Psoas muscle (tissue), 8 donors: ENCODE measurements at places on chromosomes 12 and 14. TPM values are rescaled to one million over a fixed set of nuclear protein-coding genes. Genes with fewer than 3 reads are reported as not detected.

The PTGER2 gene
- 0.26 TPM for total RNA-seq

The PLEKHG7 gene
- not detected for total RNA-seq

The PHETA1 gene
- total RNA-seq = 7.0 TPM

The FOXN4 gene
- total RNA-seq = not detected

The CLEC4D gene
- total RNA-seq = not detected

DNA sequence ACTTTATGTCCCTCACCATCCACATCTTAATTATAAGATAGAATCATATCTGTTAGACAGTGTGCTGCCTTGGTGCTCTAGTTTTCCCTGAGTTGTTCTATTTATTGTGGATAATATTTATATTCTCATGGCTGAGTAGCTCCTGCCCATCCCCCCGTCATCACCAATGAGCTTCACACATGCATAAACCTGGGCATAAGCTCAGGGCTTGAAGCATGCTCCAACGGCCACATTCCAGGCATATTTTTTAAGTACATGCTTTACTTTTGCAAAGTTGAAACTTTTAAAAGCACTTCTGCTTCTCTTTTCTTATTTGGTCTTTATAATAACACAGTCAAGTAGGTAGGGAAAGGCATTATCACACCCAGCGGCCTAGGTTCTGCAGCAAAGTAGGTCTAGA is 3.4 kb upstream of the FBXO34 start:
- no peak for DNase-seq

- no peak for DNase-seq
Measured at GRCh38 chr14:90625445-90625844, 190.8 kb downstream of the TTC7B start.

GRCh38 chr12:88638966-88639760 is 58.9 kb upstream of the KITLG start:
- DNase-seq = no peak

DNA sequence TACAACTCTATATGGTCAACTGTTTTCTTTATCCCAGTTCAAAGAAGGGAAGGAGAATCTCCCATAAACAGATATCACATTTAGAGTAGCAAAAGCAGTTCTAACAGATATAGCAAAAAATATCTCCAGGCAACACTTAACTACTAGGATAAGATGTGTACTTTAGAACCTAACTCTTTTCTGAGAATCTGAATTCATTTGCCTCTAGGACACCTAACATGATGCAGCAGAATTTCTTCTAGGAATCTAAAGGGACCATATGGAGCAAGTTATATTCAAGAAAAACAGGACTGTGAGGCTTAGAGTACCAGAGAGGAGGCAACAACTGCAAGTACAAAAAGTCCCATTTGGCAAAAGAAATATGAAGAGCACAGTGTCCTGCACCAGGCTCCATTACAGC is 24.4 kb upstream of the CAPRIN2 start:
- DNase-seq = no peak

DNA sequence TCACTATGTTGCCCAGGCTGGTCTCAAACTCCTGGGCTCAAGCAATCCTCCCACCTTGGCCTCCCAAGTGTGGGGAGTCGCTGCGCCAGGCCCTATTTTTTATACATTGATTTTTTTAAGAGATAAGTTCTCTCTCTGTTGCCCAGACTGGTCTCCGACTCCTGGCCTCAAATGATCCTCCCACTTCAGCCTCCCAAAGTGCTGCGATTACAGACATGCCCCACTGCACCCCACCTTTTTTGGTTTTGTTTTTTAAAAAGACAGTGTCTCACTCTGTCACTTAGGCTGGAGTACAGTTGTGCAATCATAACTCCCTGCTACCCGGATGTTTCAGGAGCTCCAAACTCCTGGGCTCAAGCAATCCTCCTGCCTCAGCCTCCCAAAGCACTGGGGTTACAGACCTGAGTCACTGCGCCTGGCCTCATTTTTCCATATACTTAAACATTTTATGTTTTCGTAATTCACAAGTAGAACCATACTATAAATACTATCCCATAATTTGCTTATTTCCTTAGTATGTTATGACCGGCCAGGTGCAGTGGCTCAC is 16.8 kb downstream of the HECTD1 start:
- no peak for DNase-seq

- DNase-seq = no peak
Measured at GRCh38 chr12:32440120-32440865, 40.9 kb downstream of the FGD4 start.

GRCh38 chr14:30272848-30273832 is 285.8 kb upstream of the G2E3 start:
- DNase-seq = no peak

GRCh38 chr14:69247676-69248440 is 12.1 kb upstream of the GALNT16 start:
- peak; percentile 46 for DNase-seq

GRCh38 chr12:43740511-43741100 is 18.0 kb downstream of the PUS7L start:
- no peak for DNase-seq

DNA sequence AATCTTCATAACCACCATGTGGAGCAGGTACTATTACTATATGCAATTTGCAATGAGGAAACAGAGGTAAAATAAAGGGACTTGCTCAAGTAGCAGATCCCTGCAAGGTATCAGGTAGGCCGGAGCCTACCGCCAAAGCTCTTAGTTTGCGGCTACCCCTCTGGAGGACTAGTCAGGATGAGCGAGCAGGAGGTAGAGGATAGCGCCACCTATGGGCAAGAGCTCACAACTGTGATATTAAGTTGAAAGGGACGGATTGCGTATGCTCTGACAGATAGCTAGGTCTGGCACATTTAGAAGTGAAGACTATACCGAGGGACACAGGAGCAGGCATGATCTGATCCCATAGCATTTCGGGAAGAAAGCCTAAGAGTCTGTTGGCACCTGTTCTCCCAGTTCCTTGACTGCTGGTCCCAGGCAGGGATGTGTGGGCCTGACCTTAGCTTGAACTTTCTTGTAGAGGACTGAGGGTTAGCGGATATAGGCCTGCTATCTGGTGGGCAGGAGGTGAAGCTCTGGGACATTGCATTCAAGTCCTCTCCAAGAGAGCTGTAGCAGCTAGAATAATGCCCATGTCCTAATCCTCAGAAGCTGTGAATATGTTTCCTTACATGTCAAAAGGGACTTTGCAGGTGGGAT is 48.0 kb downstream of the SLC17A8 start:
- DNase-seq = no peak

DNA sequence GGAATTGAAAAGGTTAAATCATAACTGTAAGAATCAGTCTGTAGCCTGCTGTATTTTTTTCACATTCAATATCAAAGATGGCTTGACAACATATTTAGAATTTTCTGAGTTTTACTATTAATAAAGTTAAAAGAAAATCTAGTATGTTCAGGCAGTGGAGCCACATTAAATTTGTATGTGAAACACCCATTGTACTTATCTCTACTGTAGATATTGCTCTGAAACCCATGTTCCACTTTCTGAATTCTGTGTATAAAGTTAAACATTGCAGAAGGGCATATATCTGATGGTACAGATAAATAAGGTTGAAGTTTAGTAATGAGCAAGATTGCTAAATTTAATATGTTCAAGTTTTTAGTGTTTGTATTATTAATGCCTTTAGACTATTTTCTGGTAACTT is 172.7 kb downstream of the FOXA1 start:
- DNase-seq = no peak

- DNase-seq = no peak
Measured at GRCh38 chr14:35482994-35483515, 50.9 kb upstream of the INSM2 start.

GRCh38 chr14:30214461-30215090 is 286.9 kb upstream of the PRKD1 start:
- no peak for DNase-seq
